ENCODE measurements at places on chromosomes 5 and 9.

DNA sequence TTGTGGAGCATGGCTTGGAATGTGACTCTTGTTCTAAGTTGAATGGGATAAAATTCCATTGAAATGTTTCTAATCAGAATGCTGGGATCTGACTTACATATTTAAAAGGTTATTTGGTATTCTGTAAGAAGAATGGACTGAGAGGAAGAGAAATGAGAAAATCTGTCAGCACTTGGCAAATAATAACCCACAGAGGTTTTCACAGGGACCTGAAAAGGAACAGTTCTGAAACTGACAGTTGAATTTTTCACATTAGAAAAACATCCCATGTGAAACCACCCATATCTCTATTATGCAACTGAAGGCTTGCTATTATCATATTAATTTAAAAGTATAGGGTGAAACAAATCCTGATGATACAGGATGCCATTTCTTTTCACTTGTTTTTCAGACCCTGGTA is 302.7 kb downstream of the EPB41L4A start:
- no peak for DNase-seq

DNA sequence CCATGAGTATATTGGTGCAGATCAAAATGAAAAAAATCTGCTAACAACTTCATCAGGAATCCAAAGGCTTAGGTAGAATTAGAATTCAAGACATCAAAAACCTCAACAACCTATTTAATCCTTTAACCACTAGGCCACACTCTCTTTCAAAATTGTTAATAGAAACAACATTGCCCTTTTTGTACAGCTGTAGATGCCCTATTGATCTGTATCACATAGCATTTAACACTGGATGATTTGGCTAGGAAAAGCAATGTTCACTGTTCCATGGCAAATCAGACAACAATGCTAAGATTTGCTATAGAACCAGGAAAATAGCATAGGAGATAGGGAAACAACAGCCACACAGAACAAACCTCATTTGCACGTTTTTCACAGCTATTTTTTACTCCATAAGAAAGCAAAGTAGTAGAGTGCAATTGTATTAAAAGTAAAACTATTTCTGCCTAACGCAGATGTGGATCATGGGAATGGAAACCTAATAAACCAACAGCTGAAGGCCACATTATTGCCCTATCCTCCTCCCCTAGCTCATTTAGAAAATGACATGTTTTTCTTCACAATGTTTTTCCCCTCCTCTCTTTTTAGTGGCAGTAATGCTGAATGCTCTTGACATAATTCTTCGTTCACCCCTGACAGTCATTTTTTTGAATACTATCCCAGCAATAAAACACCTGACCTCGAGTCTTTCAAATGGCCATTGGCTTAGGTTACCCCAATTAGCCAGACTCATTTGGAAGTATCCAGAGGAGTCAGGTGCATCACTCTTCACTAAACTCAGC is 373.0 kb upstream of the CCNH start:
- DNase-seq = no peak

GRCh38 chr5:103174147-103174546 is 54.0 kb downstream of the PPIP5K2 start:
- DNase-seq = no peak

DNA sequence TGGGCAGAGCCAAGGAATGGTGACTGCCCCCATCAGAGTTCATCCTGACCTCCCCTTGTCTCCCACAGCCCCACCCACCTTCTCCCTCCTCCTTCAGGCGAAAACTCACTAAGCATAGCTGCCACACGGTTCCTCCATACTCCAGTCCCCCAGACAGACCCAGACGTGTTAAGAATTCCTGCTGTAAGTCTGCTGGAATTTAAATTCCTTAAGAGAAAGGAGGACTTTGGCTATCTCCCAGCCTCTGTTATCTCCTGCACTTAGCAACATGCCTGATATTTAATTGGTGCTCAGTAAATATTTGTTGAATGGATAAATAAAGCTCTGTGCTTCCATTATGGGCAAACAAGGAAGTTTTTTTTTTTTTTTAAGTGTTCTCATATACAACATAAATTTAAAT is 213.7 kb downstream of the RFK start:
- no peak for DNase-seq

DNA sequence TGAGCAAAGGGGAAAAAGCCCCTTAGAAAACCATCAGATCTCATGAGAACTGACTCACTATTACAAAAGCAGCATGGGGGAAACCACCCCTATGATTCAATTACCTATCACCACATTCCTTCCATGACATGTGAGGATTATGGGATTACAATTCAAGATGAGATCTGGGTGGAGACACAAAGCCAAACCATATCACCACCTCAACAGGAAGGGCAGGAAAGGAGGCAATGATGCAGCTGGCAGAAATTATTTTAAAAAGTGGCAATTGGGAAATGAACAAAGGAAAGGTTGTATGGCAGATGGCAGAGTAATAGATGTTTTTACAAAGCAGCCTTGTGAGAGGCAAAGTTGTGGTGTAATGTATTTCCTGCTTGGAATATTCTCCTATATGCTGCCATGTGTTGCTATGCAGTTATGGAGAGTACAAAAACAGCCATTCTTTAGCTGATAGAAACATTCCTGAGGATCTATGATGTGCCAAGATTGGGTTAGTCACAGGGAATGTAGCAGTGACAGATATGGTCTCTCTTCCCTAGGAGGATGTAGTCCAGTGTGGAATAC is 138.8 kb downstream of the SMC2 start:
- no peak for DNase-seq

GRCh38 chr9:129869585-129870501 is 34.6 kb downstream of the USP20 start:
- DNase-seq = no peak

DNA sequence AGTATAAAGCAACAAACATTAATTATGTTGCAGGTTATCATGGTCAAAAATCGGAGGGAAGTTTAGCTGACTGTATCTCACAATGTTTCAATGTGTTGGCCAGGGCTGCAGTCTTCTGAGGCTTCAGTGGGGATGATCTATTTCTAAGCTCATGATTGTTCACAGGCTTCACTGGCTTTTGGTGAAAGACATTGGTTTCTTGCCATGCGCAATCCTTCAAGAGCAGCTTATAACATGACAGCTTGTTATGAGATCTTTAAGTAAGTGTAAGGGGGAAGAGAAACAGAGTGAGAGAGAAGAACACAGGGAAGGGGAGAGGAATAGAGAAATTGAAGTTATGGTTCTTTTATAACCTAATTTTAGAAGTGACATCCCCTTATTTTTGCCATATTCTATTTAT is 385.9 kb upstream of the CHD1 start:
- DNase-seq = no peak

DNA sequence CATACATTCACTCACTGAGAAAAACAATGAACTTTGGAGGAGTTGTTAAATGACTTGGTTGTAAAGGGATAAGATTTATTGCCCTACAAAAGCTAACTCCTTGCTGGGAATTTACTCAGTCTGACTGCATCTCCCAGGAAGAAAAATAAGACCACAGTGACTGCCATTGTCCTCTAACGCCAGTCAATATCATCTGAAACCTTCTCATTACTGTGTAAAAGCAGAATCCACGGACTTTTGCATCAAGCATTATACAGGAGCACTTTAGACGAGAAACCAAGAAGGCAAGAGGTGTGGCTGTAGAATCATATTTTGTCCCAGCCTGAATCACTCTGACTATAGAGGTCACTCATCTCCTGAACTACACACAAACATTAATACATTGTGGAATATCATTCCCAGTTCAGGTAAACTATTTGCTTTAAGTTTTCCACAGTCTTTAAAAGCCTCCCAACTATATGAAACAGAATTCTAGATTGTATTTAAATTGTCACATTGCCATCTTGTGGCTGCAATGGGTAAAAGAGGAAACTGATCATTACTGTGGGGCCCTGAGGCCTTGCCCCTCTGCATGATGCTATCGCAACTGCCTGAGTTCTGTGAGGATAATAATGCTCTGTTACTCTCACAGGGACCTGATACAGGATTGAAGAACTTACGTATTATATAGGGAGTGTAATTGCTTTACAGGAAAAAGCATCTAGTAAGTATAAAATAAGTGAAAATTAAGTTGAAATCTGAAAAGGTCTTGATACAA is 142.9 kb downstream of the SLCO4C1 start:
- no peak for DNase-seq

DNA sequence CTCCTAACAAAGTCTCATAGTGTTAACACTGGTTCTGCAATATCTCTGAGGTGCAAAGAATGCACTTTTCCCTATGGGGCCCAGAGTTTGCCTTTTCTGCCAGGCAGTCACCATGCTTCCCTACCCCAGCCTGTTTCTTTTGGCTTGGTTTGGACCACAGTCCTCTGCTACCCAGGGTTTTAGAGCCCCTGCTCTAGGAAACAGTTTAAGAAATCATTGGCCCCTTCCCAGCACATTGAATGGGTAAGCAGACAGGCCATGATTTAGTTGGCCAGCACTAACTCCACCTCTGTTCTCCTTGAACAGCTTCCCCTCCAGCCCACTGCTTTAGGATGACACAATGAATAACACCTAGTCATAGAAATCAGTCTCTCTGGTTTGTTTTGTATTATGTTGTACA is 73.2 kb downstream of the UBAP1 start:
- DNase-seq = no peak

DNA sequence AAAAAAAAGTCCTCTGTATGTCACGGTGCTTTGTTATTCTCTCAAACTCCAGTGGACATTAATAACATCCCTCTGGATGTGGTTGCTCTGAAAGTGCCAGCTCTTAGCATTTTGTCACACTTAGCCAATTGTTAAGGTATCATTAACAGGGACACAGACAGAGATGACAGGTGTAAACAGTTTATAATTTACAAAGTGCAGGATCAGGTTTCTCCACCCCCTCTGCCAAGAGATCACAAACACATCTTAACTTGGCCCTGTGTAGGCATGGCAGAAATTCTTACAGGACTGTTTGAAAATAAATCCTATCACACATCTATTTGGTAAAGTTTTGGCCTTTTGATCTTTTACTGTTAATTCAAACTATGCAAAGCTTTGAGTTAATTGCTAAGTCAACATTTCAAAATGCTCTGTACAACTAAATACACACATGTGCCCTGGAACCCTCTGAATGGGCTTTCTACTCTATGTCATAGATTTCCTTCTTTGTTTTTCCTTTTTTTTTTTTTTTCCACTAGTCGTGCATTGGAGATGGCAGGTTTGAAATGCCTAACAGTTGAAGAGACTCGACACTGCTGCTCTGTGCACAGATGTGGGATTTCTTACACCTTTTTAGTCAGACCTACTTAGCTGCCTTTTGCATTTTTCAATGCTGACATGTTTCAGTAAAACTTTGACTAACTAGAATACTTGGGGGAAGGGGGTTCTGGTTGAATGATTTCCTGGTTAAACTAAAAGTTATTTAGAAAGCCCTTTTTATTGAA is 41.7 kb downstream of the SEMA6A start:
- no peak for DNase-seq

DNA sequence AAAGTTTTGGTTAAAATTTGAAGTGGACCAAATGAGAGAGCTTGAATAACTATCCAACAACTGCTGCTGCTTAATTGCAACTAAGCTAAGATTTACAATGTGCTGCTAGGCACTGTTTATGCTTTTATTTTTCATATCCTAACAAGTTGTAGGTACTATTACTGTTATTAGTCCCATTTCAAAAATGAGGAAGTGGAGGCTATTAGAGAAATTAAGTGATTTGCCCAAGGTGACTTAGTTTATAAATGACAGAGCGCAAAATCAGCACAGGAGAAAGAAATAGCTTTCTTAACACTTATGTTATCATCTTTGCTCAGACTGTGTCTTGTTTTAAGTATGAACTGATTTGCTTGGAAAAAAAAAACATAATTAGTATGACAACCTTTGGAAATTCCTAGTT is 23.1 kb downstream of the WDR36 start:
- no peak for DNase-seq

- no peak for DNase-seq
These were observed 258.3 kb downstream of the CWC27 start for GRCh38 chr5:65026816-65027548.

GRCh38 chr9:1879501-1879900 is 135.6 kb upstream of the SMARCA2 start:
- no peak for DNase-seq

GRCh38 chr9:133875131-133875530 is 117.0 kb downstream of the VAV2 start:
- DNase-seq = no peak

GRCh38 chr5:142320851-142321560 is 3.8 kb downstream of the SPRY4 start:
- no peak for DNase-seq

GRCh38 chr5:72066705-72067107 is 40.6 kb upstream of the MAP1B start:
- no peak for DNase-seq

- DNase-seq = no peak
These were observed 246.8 kb downstream of the SAXO1 start for GRCh38 chr9:18786196-18786595.

GRCh38 chr9:38046661-38047300 is 22.2 kb downstream of the SHB start:
- DNase-seq = no peak

GRCh38 chr5:121819682-121820261 is 31.9 kb upstream of the FTMT start:
- DNase-seq = no peak

DNA sequence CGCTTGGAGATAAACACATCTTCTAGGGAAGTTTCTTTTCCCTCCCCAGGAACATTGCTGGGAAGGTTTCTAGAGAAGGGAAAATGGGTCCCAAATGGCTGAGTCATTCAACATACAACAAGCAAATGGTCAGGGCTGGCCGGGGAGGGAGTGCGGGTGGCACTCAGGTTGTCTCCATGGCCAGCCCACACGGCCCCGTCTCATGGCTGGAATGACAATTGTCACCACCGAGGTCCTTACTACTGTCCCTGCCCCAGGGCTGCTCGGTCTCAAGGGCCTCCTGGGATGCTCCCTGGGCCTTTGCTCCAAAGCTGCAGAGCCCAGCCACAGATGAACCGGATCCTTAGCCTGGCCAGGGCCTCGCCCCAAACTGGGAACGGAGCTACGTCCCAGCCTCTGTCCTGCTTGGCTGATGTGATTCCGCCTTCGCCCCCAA is 121.9 kb downstream of the FGF18 start:
- DNase-seq = no peak

DNA sequence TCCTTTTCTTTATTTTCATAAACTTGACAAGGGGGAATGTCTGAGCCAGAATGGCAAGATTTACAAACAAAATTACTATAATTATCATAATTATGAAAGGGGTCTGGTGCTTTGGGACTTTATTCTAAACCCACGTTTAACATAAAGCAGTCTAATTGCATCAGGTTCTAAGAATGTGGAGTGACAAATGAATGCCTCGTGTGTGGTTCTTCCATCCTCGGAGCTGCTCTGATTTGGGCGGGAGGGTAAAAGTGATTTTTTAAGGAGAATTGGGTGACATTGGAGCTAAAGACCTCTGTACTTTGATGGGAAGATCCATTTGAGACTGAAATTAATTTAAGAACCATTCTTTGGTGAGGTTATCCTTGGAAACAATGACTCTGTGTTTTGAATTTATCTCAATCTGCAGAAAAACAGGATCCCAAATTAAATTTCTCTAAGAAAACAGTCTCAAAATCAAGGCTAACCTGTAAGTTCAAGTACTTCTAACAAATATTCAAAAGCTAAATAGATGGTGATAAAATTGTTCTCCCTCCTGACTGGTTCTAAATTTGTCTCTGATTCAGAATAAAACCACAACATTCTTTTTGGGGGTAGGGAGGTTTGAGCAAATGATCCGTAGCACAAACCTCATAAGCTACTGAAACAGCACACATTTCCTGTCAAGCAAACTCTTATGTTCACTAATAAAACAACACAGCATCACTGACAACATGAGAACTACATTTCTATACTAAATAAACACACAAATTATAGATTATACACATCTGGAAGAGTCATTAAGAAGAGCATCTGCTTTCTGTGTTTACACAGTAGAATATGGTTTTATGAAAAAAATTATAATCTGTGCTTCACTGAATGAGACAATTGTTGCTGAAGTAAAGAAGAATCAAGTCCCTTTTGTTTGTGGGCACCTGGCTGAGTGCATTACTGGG is 85.5 kb downstream of the DCP2 start:
- DNase-seq = no peak
